GM23338 (cell line): ENCODE measurements at places on chromosomes 3 and 15.

- DNase-seq, result no peak
Observed at GRCh38 chr3:3551981-3552380, 247.2 kb upstream of the LRRN1 start.

- DNase-seq, result no peak
Observed at GRCh38 chr3:181808053-181808452, 96.3 kb downstream of the SOX2 start.

DNA sequence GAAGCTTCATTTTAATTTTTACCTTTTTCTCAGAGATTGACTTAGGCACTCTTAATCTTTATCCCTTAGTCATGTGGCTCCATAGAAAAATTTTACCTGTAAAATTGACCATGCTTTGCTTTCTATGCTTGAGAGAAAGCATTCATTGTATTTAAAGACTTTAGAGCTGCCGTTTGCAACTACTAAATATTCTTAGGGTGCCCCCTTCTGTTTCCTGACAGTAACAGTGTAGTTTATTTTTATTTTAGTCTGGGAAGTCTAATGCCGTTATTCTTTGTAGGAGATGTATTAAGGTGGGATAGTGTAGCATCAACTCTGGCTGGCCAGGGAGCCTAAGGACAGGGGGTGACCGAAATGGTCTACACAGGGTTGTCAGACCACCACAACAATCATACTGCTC is 84.5 kb upstream of the SYNPR start:
- DNase-seq, result peak; percentile 77

DNA sequence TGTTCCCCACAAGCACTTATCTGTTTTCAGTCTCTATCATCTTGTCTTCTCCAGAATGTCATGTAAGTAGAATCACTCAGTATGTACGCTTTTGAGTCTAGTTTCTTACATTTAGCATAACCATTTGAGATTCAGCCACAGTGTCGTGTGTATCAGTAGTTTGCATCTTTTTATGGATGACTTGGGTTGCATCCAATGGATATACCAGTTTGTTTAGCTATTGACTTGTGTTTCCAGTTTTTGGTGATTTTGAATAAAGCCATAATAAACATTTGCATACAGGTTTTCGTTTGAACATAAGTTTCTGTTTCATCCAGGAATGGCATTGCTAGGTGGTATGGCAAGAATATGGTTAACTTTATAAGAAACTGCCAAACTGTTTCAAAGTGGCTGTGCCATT is 12.1 kb downstream of the GRIP2 start:
- no peak for DNase-seq

- peak; percentile 94 for DNase-seq
Observed at GRCh38 chr3:138949002-138949418, 2.0 kb downstream of the FOXL2NB start.

DNA sequence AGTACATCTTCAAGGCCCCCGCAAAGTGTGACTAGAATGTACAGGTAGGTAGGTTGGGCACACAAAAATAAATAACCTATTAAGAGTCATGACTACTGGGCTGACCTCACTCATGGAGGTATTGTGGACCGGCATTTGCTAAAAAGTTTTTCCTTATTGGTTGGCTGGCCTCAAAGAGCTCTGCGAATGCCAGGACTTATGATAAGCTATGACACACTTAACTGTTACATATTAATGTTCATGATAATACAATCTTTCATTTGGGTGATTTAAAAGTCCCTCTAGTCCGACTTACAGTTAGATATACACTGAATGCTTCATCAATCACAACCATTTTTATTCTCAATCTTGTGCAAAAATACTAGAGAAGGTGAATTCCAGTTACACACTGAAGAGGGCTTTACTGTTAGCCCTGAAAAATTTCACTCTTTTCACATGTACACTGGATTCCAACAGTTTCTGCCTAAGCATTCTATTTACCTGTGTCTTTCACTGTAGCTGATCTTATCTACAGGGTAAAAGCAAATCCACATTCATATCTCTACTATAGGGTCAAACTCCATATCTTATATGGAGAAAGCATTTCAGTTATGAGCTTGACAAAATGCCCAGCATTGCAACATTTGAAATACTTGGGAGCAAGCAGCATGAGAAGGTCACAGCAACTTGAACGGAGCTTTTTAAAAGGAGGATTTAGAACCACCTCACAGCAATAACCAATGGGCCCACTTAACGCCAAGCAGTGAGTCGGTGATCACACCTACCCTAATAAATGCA is 329.1 kb downstream of the FOXP1 start:
- no peak for DNase-seq

DNA sequence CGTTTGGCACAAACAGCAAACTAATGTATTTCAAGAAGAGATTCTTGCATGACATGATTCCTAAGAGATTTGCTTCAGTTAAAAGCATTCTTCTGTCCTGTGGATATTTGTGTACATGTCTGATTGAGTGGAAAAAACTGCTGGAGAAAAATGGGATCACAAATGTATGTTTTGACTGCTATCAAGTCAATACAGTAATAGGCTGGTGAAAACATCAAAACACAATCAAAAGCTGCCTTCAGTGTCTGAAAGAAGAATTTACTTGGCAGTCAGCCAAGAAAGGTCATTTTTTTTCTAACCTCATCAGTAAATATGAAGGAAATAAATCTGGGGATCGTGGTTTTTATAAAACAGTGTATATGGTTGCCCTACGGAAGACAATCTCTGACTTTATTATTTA is 1214.8 kb downstream of the NSUN3 start:
- no peak for DNase-seq

DNA sequence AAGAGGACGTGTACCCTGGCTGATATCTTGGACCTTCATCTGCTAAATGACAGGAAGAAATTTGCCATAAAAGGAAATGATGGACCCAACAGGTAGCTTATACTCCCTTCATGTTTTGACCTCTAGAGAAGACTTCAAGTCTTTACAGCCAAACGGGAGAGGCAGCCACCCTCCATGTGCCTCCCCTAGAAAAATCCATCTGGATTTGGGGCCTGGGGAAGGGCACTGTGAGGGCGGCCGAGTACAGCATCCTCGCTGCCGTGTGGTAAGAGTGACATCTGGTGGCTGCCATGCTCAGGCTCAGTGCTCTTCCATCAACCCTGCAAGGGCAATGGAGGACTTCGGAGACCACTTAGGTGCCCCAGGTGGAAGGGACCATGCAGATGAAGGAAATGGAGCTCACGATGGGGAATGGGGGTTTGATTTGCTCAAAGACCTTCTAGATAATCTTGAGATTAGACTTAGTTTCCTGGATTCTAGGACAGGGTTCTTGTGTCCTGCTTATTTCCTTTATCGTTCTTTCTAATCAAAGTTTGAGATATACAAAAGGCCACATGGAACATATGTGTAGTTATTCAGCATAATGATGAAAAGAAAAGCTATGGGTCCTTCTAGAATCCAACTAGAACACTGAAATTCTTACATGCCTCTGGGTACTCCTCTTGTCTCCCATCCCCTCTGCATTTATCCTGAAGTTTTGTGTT is 44.4 kb downstream of the AQP9 start:
- peak; percentile 83 for DNase-seq

DNA sequence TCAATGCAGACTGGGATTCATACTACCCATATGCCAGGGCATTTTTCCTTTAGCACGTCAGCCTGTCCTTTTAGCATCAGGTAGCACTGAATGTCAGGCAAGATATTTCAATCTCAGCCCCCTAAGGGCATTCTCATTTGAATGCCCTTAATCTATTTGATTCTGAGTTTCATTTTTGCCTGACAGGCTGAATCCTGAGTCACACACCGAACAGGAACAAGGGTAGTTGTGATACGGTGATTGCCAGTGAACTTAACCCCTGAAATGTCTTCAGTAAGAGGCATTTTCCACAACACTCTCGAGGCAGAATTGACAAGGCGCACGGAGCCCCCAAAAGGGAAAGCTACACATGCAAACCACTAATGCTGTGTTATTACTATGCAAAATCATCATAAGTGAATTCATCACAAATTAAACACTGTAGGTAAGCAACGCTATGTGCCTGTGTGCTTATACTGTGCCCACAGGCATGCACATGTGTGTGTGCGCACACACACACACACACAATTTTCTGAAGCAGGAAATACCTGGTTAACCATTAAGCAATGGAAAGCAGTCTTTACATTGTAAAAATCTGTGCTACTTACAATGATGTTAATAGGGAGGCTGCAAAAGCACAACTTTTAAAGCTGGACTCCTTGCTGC is 130.4 kb downstream of the ZNF385D start:
- no peak for DNase-seq

- DNase-seq, result no peak
Observed at GRCh38 chr15:58154769-58155168, 16.6 kb downstream of the AQP9 start.

DNA sequence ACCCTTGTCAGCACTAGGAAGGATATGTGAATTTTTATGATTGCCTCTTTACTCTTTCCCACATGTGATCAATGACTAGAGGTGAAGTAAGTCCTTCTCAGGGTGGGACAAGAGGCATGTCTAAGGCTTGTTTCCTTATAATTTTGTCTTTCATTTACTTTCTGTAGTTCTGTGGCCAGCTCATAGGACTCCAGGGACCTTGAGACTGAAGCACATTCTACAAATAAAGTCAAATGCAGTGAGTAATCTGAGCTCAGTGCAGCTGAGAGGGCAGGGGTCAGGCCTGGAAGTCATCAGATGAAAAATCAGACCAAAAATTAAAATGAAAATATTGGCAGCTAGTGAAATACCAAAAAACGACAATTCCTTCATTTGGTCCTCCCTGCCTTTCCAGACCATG is 424.7 kb upstream of the THBS1 start:
- DNase-seq, result no peak

GRCh38 chr3:56459719-56460118 is 8.5 kb downstream of the ERC2 start:
- DNase-seq, result no peak

DNA sequence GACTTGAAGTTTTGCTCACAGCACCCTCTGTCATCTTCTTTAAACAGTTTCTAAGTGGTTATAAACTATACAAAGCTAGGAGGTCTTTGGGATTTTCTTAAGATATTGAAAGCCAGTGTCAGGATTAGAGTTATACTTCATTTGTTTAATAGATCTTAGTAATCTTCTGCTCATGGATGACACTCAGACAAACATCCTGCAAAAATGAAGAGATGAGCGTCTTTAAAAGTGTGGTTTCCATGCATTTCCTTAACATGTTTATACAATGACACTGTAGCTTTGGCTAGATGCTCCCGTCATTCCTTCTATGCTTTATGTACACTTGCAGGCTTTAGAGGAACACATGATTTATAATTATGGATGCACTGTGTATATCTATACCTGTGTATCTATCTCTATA is 182.2 kb downstream of the NAALADL2 start:
- no peak for DNase-seq

DNA sequence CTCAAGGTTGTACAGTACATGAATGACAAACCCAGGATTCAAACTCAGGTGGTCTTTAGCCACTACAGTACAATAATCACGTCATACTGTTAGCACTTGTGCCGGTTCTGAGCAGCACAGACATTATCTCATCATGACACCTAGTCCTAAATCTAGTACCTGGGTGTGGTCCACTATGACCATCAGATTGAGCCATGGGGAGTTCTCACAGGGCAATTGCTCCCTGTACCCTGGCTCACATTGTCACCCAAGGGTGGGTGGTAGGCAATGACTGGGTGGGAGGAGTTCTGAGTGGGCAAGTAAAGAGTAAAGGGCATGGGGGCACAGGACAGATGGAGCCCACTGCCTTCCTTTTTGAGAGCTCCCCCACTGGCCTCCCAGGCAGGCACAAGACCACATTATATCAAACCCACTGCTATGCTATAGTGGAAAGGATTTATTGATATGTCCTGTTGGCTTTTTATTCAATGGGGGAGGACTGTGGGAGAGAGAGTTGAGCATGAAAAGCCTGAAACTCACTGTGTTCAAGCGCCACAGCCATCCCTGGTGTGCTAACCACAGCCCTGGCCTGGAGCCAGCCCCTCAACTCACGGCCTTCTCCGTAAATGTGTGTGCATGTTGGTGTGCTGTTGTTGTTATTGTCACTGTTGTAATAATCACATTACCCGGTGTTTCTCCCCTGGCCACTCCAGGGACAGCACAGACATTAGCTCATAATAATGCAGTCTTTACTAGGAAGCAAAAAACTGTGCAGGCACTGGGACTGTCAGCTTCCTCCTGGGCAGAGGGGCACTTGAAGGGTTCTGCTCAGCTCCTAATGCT is 27.3 kb downstream of the ADCY5 start:
- no peak for DNase-seq

GRCh38 chr15:62462721-62463120 is 297.6 kb upstream of the C2CD4B start:
- DNase-seq, result no peak

DNA sequence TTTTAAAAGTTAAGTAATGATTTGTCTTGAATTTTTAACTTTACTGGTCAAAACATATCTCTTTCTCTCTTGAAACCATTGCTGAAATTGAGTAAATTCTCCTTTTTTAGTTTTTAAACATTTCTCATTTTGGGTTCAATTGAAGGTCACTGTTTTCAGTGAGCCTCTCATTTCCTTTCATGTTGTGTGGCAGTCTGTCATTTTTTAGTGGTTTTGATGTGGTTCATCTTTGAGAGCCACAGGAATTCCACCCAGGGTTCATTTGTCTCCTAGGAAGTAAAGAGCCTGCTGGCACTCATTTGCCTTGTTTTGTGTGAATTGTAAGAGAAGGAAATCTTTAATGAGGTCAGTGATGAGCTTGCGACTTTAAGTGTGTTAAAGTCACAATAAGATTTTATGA is 10.4 kb downstream of the CLDN11 start:
- no peak for DNase-seq

- DNase-seq, result no peak
Observed at GRCh38 chr15:57216288-57216687, 160.0 kb upstream of the CGNL1 start.

DNA sequence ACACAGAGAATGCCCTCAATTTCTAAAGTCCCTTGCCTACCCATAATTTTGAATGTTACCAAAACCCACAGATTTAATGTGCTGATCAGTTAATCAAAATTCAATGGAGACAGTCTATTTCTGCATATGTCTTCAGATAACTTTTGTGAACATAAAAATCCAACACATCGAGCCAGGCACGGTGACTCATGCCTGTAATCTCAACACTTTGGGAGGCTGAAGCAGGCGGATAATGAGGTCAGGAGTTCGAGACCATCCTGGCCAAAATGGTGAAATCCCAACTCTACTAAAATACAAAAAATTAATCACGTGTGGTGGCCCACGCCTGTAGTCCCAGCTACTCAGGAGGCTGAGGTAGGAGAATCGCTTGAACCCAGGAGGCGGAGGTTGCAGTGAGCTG is 49.3 kb downstream of the PEAK1 start:
- no peak for DNase-seq

- DNase-seq, result no peak
Observed at GRCh38 chr15:62940755-62941361, 101.7 kb upstream of the TPM1 start.

DNA sequence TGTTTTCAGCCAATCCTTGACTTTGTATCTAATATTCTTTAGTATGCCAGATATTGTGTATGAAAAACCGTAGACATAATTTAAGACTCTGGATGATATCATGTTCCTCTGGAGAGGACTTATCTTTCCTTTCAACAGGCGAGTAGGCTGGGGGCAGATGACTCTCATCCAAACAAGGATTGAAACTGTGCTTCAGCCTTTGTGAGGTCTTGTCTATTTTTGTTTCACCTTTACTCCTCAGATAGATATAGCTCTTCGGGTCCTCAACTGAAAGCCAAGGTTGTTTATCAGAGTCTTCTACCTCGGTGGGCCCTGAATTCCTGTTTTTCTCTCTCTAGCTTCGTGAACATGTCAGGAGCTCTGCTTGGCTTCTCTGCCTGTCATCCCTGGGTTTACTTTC is 66.0 kb downstream of the C3orf20 start:
- DNase-seq, result no peak
